ENCODE measurements at places on chromosomes 2 and 18.
A peak's percentile ranks its signal among the peaks of the same experiment; 100 is the strongest.

DNA sequence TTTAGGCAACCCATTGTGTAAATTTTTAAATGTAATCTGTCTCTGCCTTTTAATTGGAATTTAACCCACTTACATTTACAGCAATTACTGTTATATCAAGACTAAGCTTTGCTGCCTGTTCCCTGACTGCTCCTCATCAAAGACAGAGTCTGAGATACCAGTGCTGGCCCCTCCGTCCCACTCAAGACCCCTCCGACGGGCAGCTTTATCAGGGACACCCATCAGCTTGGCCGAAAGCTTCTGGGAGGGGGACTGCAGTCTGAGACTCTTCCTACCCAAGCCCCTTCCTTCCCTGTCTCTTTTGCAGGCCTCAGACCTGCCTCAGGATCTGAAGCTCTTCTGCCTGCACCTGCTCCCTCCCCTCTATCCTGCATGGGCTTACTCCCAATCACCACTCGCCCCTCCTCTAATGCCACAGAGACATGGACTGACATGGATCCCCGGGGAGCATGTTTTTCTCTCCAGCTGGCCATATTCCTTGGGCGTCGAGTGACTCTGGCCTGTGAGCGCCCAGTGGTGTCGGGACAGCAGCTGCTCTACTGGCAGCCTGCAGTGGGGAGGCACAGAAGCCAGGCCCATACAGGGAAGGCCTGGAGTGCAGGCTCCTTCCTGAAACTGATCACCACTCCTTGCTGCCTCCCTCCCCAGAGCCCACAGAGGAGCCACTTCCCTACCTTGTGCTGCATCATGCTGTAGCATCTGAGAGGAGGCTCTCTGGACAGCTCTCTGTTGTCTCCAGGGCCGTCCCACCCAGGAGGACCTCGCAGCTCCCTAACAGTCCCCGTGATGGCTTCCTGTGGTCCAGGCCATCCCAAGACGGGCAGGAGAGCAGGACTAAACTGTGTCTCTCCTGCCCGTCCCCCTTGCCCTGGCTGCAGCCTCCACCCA lies 3.7 kb upstream of the KIF1A start:
- DNase-seq: no peak

- DNase-seq: no peak
Measured at GRCh38 chr2:202031246-202031951, 2.3 kb upstream of the FZD7 start.

GRCh38 chr2:65979446-65979845 lies 455.5 kb upstream of the MEIS1 start:
- DNase-seq: no peak

DNA sequence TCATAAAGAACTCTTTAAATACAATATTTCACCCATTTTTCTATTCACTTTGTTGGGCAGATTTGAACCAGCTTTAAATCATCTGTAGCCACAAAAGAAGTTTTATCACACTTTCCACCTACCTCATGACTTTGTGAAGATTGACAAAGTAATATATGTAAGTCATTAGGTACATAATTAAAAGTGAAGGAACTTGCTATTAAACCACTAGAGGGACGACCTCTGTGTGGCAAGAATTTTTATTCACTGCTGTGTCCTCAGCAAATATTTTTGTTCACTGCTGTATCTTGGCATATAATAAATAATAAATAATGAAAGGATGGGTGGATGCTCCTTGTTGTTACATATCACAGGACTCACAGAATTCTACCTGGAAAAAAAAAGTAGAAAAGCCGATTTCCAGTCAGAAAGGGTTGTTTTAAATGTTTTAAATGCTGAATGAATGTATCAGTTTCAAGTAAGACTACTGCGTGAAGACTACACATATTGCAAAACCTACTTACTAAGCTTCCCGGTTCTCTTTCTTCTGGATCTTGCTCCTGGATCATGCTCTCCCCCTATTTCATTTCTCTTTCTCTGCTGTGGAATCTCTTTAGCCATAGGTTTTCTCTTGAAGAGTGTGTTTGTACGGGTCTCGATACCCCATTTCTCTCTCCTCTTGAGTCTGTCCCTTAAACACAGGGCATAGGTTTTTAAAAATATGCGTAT lies 44.8 kb downstream of the KCMF1 start:
- DNase-seq: no peak

- DNase-seq: no peak
Measured at GRCh38 chr2:205860885-205861284, 178.6 kb downstream of the NRP2 start.

DNA sequence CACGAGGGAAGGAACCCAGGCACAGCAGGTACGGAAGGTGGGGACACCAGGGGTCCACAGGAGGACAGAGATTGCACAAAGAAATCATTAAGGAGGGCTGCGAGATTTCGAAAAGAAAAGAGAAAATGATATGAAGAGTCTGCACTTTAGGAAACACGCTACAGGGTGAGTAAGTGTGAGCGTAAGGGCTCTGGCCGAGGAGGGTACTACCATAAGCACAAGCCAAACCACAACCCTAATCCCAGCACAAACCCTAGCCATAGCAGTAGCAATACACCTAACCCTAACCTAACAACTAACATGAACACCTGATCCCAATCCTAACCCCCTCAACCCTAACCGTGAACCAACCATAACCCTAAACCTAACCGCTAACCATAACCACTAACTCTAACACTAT lies 104.0 kb downstream of the ZNF516 start:
- DNase-seq: no peak

DNA sequence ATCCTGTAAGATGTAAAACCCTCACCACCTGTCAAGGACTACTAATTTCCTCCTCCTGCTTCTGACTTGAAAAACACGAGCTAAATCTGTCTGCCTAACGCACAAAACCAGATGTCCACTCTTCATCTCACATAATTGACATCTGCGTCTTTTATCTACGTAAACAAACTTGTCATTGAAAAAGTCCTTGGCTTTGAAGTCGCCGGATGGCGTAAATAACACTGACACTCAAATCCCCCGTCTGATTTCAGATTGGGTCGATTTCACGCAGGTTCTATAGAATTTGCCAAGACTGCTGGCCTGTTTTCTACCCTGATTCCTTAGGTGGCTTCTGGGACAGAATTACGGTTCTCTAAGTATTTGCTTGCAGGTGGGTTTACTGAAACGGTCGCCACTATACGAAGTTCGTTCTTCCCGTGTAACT lies 539 bp upstream of the MOB4 start:
- no peak for DNase-seq

GRCh38 chr2:164388511-164388910 lies 232.8 kb downstream of the GRB14 start:
- no peak for DNase-seq

- DNase-seq: no peak
Measured at GRCh38 chr2:205481861-205482260, 200.4 kb upstream of the NRP2 start.

DNA sequence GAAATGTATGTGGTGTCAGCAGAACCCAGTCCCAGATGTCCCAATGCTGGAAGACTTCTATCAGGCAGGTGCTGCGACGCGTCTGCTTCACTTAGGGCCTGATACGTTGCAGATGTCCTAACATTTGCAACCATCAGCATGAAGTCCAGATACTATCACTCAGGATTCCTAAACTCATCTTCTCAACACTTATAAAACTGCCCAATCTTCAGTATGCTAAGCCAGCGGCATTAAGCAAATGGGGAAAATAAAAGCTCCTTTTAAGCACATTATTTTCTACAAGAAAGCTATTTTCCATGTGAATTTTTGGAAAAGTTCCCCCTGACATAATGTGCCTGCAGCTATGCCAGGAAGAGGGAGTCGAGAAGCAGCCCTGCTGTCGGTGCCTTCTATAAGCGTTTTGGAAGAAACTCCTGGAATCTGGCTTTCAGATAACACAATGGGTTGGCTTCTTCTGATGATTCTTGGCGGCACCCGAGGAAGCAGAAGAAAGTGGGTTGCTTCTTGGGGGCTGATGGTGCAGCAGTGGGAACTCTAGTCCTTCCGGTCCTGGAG lies 60.7 kb upstream of the ITGA6 start:
- DNase-seq: no peak

DNA sequence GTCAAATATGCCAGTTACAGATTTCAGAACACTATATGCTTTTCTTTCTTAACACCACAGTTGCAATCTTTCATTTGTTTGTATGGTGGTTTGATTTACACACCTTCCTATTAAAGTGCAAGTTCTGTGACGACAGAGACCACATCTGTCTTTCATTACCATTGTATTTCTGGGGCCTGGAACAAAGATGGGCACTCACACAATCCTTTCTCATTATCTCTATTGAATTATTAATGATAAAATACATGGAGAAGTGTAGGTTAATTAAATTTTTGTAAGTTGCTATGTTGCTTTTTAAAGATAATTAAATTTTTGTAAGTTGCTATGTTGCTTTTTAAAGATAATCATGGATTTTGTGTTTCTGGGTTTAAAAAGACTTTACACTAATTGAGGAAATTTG lies 79.9 kb downstream of the KCTD18 start:
- DNase-seq: no peak

DNA sequence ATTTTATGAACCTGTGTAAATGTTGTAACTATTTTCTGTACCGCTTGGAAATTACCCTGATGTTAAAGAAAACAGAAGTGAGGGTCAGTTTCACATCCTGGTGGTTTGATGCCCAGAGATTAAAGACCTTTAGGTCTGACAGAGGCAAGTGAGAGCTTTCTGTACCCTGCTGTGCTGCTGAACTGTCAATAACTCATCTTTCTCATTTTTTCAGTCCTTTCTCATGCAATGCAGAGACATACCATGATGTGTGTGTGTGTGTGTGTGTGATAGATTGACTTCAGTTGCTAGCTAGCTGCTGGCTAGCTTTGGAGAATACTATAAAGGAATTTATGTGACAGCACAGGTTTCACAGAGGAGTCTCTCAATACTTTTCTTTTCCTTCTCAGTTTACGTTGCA lies 2025.6 kb upstream of the LRRTM1 start:
- no peak for DNase-seq

DNA sequence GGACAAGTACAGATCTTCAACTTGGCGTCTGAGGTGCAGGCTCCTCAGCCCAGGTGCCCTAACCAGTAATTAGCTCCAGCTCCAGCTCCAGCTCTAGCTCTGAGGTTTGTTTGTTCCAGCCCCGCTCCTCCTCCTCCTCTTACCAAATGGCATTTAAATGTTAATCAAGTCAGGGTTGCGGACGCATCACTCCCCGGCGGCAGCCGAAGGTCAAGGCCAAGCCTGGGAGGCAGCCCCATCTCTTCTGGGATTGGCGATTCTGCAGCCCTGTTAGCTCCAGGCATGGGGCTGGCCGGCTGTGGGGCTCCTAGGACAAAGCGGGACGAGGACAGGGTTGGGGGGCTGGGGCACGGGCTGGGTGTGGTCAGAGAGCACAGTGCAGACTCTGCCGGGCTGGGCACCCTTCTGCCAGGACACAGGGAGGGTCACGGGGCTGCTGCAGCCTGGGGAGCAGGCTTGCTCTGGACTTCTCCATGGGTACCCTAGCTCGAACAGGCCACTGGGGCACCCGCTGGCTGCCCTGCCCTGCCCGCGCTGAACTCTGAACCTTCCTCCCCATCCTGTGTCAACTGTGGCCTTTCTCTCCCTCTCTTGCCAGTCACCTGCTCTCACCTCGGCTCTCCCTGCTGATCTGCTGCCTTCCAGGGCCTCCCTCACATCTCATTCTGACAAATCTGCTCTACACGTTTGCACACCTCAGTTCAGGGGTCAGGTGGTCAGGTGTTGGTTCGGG lies 203.3 kb downstream of the CELF4 start:
- DNase-seq: no peak

- DNase-seq: no peak
Measured at GRCh38 chr2:163659224-163659623, 76.6 kb downstream of the FIGN start.

GRCh38 chr2:96072746-96073145 lies 38.0 kb upstream of the GPAT2 start:
- DNase-seq: no peak

DNA sequence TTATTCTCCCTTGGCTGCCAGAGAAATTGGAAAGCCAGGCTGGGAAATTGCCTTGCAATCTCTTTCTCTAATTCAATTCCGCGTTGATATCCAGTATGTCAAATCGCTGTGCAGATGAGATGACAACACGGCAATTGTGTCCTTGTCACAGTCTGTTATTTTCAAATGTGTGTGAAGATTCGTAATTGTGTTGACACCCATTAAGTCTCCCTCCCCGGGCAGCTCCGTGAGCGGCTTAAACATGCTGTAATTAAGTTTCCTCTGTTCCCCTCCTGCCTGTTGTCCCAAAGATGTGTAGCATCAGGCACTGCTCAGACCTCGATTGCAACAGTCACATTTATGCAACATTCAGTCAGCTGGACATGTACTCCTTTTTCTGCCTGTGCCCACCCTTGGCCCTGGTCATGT lies 209.5 kb downstream of the LPIN1 start:
- DNase-seq: no peak

DNA sequence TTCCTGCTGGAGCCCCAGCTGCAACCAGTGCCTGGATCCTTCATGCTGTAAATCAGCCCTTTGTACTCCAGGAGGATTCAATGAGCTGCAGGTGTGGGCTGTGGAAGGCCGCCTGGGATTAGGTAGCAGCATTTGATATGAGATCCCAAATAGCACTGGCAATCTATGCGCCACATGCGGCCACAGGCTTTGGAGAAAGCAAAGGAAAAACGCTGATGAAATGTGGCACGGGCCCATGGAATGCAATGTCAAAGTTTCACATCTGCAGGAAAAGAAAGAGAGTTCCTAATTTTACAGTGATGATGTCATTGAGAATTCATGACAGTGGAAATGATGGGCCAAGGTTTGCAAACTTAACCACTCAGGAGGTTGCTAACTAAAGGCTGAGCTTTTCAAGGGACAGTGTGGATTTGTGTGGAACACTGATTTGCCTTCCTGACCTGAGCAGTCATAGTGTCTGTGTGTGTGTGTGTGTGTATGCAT lies 216.4 kb upstream of the OSR1 start:
- DNase-seq: peak; percentile 14

DNA sequence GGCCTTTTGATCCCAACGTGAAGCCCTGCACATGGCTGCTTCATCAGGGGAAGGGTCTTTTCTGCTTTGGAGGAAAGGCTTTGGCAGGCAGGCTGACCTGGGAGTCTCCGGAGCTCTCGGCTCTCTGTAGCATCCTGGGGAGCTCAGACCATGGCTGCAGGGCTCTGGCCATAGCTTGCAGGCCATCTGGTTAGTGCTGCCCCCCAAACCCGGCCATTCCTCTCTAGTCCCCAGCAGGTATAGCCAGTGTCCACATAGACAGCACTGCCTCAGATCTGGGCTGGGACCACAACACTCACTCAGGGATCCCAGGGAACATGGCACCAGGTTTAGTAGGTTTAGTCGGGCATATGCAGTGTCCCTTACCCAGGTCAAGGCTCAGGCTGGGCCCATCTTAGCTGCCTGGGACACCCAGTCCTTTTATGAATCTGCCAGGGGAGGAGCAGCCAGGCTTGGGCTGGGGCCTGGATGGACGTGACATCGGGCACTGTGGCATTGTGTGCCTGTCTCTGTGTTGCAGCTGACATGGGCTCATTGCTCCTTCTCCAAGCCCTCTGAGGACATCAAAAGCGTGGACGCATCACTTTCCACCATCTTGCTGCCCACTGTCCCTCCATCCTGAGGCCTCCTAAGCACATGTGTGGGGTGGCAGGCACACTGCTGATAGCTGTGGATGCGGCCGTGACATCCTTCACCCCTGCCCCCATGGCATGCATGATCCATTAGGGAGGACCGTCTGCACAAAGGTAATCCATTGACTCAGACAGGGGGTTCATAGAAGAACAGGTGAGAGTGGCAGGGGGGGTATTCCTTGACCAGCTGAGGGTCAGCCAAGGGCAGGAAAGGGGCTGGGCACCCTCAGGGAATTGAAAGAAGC lies 19.2 kb upstream of the GPR35 start:
- no peak for DNase-seq

GRCh38 chr18:8802017-8802672 lies 96.8 kb downstream of the MTCL1 start:
- DNase-seq: no peak
